D341Med (cell line): ENCODE measurements at places on chromosomes 13 and 19.

GRCh38 chr13:60230593-60230992 lies 66.9 kb upstream of the DIAPH3 start:
- DNase-seq, result no peak

- DNase-seq, result no peak
These were observed 1277.1 kb upstream of the MIR17HG start for GRCh38 chr13:90070362-90070761.

DNA sequence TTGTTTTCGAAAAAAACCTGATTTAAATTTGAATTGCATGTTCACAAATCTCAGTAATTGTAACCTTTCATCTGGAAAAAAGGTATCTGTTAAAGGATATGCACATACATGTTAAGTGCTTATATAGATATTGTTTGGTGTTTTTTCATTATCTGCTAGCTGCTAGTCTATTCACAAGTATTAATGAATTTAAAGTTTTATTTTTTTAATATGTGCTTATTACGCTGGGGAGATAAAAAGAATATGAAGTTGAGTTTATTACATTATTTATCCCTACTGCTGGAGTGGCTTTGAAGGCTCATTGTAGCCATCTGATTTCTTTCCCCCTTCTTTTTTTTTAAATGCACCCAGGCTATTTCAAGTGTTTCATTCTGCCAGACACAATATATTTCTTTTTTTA lies 3.9 kb upstream of the MAB21L1 start:
- no peak for DNase-seq

DNA sequence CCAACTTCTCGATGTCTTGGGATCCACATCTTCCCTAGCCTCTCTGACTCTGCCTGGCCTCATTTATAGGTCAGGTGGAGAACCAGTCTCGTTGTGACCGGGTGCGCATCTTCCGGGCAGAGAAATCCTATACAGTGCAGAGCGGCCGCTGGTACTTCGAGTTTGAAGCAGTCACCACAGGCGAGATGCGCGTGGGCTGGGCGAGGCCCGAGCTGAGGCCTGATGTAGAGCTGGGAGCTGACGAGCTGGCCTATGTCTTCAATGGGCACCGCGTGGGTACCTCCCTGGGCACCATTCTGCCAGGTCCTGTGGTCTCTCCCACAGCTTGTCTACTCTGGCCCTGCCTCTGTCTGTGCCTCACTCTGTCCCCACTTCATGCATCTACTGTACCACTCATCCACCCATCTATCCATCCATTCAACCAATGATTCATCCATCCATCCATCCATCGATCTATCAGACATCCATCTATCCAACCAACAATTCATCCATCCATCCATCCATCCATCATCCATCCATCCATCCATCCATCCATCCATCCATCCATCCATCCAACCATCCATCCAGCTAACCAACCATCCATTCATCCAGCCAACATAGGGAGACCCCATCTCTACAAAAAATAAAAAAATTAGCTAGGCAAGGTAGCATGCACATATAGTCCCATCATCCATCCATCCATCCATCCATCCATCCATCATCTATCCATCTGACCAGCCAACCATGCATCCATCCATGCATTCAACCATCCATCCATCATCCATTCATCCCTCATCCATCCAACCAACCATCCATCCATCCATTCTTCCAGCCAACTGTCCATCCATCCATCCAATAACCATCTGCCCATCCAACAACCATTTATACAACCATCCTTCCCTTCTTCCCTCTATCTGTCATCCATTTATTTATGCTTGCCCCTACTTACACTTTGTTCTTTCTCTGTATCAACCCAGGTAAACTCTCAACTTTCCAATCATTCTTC lies 34.3 kb downstream of the RYR1 start:
- no peak for DNase-seq

DNA sequence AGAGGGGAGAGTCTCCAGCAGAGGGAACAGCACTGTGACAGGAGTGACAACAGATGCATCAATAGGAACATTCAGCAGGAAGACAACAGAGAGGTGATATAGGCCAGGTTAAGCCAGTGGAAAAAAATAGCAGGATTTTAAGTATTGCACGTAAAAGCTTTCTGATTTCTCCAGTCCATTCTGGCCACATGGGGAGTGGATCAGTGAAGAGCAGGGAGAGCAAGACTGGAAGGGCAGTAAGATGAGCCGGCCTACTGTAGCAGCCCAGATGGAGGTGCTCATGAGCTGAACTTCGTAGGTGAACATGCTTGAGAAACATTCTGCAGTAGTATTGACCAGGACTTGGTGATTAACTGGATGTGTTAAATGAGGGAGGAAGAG lies 1.7 kb downstream of the UTP14C start:
- DNase-seq, result no peak

DNA sequence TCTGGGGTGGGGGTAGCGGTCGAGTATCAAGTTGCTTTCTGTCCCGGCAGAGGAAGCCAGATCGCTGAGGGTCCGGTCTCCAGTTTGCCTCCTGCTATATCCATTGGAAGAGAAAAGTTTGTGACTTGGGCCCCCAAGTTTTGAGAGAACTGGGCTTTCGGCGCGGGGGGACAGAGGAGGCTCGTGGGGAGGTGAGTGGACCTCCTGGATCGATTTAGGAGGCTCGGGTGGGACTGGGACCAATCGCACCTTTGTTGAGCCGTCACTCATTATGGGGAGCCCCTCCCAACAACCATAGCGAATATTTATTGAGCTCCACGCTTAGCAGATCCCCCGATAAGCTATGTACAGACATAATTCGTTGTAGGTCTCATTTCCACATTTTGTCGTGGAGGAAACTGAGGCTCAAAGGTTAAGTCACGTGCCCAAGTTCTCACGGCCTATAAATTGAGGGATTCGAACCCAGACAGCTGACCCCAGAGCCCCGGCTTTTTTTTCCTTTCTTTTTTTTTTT lies 909 bp downstream of the RFXANK start:
- DNase-seq, result no peak

DNA sequence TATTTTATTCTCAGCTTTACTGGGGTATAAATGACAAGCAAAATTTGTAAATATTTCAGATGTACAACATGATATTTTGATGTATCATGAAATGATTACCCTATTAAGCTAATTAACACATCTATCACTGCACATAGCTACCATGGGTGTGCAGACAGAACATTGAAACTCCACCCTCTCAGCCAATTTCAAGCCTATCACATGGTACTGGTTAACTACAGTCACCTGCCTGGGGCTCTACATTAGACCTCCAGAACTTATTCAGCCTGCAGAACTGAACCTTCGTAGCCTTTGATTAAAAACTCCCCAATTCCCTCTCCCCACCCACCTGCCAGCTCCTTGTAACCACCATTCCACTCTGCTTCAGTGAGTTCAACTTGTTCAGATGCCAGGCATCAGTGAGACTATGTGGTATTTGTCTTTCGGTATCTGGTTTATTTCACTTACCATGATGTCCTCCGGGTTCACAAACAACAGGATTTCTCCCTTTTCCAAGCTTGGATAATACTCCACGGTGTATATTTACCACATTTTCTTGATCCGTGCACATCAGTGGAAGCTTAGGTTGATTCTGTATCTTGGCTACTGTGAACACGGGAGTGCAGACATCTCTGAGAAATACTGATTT lies 19.2 kb downstream of the RAB20 start:
- no peak for DNase-seq
